Retina (tissue), 1 donor: ENCODE measurements at places on chromosomes 4 and X.

- no peak for DNase-seq
These were observed 74.6 kb downstream of the ACOX3 start for GRCh38 chr4:8365951-8366350.

GRCh38 chrX:10620121-10620699, at the start of gene MID1:
Gene MID1 (minus strand): TSS chrX:10620585. CDS start chrX:10567547, 53,038 bp downstream.
- DNase-seq, result peak; percentile 83

DNA sequence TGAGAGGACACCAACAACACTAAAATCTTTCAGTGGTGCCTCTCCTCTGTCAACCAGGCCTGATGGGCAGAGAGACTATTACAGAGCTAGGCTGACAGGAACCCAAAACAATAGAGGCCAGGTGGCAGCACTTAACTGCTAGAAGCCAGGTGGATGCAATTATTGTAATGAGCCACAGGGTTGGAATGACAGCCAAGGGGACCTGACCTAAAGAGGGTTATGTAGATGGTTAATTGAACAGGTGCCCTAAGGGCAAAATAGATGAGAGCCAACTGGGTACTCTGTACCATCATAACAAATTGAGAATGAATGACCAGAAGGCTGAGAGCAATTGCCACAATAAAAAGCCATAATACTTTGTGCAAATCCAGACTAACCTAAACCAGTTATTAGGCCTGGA, 24.7 kb upstream of the FRAS1 start:
- no peak for DNase-seq

DNA sequence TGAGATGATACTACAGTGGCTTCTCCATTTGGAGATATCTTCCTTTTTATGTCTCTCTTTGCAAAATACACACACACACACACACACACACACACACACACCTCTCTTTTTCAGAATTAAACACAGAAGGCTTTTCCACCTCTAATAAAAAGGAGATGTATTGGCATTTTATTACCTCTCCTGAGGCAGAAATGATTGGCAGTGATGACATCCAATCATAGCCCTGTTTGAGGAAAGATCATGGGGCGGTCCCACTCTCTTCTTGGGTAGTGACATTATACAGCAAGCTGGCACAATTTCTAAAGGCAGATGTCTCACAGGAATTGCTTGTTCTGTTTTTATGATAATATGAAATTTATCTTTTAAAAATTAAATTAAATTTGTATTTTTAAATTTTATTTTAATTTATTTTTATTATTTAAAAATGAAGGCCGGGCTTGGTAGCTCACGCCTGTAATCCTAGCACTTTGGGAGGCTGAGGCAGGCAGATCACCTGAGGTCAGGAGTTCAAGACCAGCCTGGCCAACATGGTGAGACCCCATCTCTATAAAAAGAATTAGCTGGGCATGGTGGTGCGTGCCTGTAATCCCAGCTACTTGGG, 15.6 kb downstream of the CHRNA9 start:
- no peak for DNase-seq

DNA sequence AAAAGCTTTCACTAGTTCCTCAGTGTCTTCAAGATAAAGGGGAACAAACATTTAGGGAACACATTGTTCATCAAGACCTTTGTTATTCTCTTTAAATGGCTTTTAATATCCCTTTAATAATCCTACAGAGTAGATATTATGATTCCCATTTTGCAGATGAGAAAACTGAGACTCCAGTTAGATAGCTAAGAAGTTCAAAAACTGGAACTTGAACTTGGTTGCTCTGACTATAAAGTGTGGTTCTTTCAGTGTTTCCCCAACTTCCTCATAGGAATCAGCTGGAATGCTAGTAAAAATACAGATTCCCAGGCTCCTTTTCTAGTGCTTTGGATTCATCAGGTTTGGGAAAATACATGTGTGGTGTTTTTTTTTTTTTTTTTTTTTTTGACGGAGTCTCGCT, 37.7 kb downstream of the DLG3 start:
- no peak for DNase-seq

- DNase-seq, result no peak
These were observed 223.0 kb downstream of the ARHGAP10 start for GRCh38 chr4:147954850-147955249.

DNA sequence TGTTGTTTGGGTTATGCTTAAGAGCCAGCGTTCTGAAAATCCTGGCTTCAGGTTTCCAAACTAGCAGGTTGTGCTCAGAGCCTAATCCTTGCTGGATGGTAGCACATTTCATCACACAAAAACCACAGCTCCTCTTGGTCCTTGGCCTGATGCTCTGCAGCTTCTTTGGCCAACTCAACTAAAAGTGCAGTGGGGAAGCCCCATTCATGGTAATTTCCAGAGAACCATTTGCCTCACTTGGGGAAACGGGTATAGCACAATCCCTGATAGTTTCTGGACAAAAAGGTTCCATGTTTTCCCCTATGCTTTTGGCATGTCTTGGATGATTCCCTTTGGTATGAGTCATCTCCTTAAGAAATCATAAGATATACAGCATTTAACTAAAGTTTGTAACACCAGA, 78.7 kb downstream of the SYNPO2 start:
- no peak for DNase-seq

DNA sequence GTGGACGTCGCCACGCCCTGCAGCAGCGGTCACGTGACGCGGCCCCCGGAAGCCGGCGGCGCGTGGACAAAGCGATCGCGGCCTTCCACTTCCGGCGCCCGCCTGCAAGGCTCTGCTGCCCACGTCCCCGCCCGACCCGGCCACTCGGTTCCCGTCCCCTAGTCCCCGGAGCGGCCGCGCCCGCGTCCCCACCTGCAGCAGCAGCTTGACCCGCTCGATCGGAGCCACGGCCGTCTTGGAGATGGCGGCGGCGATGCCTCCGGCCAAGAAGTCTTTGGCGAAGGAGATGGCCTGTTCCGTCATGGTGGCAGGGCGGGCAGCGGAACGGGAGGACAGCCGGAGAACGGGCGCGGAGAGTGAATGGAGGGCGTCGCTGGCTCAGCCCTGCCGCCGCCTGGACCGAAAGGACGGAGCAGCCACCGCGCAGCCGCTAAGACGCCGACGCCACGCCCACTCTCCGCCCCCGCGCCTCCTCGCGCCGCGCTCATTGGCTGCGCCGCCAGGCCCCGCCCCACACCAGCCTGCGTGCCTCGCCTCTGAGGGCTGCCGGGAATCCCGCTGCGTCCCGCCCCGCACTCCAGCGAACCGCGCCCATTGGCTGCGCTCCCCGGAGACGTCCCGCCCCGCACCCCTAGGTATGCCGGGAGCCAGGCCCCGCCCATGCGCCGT, at the start of gene SLC25A6:
Gene SLC25A6 (minus strand): TSS at position 407 of the 669 bp plus-strand sequence. CDS start 104 bp downstream, at position 303.
- peak; percentile 98 for DNase-seq

DNA sequence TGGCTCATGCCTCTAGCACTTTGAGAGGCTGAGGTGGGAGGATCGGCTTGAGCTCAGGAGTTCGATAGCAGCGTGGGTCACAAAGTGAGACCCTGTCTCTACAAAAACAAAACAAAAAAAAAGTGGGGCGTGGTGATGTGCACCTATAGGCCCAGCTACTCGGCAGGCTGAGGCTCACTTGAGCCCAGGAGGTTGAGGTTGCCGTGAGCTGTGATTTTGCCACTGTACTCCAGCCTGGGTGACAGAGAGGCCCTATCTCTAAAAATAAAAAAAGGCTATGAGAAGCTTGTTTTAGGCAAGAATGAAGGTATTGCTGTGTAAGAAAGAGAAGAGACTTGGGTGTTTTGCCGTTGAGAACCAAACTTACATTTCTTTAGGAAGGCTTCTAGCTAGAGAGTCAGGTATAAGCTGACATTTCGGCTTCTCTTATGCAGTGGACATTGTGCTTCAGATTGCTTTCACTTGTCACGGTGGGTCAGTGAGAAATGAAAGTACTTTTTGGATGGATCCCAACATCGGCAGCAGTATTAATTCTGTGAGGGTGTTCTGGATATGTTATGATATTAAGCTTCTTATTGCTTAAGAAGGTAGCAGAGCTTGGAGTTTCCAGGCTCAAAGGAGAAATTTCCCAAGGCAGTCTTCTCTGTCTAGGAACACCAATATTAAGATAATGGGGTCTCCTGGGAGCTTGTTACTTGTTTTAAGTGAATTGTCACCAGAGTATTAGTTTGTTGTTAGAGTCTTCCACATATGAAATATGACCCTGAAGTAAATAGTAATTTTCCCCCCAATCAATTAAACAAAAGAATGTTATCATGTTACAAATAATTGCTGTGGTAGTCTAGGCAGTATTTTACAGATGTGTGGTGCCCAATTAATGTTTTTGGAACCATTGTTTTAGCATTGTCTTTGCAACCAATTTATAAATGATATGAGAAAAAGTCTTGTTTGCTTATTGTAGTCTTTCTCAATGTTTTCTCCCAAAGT, 17.6 kb downstream of the TMEM131L start:
- DNase-seq, result no peak

GRCh38 chr4:56821381-56822243, at the start of gene SPINK2:
Gene SPINK2 (minus strand): TSS chr4:56821701. CDS start chr4:56821662, 39 bp downstream.
- DNase-seq, result peak; percentile 54

DNA sequence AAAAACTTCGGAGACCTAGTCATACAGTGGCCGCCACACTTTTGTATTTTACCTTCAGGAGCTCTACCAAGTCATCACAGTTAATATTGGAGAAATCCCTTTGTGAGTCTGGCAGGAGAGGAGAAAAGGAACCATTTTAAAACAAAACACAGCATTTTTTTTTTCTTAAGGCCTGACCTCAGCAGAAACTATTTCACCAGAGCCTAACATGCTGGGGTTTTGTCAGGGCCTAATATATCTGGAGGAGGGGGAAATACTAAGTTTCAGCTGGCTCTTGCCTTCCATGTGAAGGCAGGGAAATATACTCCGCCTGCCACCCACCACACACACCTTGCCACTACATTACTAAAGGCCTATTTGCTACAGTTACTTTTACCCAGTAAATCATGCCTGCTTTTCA, 26.5 kb upstream of the BDH2 start:
- no peak for DNase-seq

- no peak for DNase-seq
These were observed 267.4 kb downstream of the IL1RAPL1 start for GRCh38 chrX:28854637-28855036.

GRCh38 chr4:22607382-22607781, 85.4 kb upstream of the GBA3 start:
- no peak for DNase-seq

DNA sequence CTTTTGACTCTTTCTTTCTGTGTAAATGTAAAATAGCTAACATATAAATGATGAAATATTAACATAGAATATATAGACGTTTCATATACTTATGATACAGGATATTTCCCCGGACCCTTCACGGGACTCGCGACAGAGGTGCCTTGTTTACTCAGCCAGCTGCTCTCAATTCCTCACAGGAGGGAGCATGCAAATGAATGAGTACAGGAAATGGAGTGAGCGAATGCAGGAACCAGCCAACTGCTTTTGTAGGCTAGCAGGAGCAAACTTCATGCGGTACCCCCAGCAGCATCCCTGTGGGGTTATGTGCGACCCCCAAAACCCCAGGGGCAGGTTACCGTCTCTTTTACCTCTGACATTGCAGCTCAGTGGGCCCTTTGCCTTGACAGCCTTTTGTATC, 110.3 kb upstream of the PDHA2 start:
- DNase-seq, result no peak

DNA sequence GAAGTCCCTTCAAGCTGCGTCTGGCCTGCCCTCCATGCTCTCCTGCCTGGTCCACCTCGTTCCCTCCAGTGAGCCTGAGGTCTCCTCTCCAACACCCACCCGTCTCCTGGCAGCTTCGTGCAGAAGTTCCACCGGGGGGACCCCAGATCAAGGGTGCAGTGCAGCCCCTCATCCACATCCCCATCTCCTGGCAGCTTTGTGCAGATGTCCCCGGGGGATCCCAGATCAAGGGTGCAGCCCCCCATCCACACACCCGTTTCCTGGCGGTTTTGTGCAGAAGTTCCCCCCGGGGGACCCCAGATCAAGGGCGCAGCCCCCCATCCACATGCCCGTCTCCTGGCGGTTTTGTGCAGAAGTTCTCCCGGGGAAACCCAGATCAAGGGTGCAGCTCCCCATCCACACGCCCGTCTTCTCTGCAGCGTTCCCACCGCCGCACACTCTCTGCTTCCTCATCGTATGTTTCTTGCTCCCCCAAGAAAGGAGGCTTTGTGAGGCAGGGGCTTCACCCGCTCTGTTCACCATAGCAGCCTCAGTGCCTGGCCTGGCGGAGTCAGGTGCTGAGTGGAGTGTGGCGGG, 35.7 kb downstream of the PIGG start:
- no peak for DNase-seq

DNA sequence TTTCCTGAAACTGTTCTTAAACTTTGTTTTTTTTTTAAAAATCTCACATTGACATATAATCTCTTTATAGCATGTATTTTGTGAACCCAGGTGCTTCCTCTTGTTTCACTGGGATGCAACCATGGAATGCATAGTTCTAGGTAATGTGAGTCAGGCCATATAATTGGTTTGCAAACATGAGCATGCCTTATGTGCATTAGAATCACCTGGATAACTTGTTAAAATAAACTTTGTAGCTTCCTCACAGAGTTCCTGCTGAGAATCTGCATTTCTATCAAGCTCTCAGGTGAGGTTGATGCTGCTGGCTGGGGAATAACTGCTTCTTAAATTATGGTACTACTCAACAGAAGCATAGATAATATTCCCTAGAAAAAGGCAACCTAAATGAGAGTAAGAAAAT, 940.3 kb upstream of the LCORL start:
- no peak for DNase-seq

GRCh38 chr4:101870874-101871273, 80.3 kb downstream of the BANK1 start:
- no peak for DNase-seq

DNA sequence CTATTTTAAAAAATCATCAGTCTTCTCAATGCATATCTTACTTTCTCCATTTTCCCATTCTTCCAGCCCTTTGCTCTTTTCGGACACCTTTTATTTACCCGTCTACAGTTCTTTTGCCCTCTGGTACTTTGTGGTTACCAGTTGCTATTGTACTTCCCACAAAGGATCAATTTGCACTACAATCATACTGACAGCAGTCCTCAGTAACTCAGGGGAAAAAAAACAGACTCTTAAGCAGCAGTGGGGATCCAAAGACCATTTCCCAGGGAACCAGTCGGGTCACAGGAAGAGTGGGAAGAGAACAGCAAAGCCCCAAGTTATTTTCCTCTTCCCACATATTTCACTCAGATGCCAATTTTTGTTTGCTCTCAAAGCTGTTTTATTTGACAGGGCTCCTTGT, 23.1 kb downstream of the DMD start:
- no peak for DNase-seq

- no peak for DNase-seq
These were observed 24.9 kb downstream of the SMARCAD1 start for GRCh38 chr4:94232519-94232918.

DNA sequence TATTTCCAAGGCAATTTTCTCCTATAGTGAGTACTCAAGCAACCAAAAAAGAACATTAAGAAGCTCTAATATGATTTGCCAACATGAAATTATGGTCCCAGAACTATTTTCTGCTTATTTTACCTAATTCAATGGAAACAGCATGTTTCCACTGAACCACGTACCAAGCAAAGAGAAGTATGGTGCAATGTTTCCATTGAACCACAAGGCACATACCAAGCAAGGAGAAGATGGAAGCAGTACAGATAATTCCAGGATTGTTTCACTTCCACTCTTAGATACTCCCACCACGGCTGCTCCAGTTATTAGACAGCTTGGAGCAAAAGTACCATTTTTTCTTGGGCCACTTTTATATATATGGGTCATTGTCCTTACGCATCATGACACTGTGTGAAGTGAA, 164.9 kb downstream of the RNF150 start:
- no peak for DNase-seq

- DNase-seq, result no peak
These were observed 172.0 kb downstream of the CFAP299 start for GRCh38 chr4:80507507-80507906.

- no peak for DNase-seq
These were observed 19.3 kb downstream of the ARHGEF6 start for GRCh38 chrX:136761421-136761820.

GRCh38 chr4:88033309-88033708, 25.9 kb downstream of the PKD2 start:
- DNase-seq, result peak; percentile 28
